ENCODE measurements at places on chromosomes 2 and 18.
A peak's percentile ranks its signal among the peaks of the same experiment; 100 is the strongest.

GRCh38 chr18:29874519-29875098, 1167.9 kb downstream of the DSC3 start:
- DNase-seq = no peak

DNA sequence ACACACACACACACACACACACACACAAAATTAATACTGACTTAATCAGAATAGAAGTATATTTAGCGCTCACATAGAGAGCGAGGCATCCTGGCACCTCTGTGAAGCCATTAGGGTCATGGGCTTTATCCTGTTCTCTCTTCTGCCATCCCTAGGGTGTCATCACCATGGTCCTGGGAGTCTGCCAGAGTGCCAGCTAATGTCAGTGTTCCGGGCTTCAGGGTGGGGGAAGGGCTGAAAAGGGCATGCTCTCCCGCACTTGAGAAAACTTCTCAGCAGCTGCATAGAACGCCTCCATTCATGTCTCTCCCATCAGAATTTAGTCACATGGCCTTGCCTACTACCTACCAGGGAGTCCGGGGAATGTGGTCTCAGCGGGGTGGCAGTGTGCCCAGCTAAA, 19.7 kb upstream of the DYNC2LI1 start:
- DNase-seq = no peak

DNA sequence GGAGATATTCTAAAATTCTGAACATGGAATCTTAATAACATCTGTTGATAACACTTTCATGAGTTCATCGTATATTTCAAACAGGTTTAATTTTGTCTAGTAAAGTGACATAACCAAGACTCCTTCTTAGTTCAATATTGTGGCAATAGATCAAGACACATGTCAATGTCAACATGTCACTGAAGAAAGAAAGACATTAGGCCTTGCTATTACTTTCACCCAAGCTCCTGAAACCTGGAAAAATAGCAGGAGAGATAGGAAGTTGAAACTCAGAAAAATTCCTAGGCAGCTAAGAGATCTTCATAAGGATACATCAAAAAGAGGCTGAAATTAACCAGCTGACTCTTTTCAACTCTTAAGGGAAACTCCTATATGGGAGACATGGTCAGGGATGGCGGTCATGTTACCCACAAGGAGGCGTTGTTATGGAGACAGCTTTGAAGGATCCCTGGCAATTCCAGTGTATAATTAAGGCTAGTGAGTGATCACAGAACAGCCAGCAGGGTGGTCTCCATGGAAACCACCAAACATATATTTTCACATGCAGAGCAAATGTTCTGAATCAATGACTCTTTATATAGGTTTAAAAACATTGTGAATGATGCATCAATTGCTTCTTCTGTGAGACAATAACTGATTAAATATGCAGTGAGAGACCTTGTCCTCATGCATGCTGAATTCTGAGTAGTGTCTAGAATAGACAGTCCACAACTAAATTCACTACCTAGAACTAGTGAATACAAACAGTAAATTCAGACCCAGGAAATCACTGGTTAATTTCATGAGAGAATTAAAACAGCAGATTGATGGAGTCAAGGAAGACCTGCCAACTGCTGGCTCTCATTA, 115.3 kb upstream of the RIOK3 start:
- DNase-seq = no peak

GRCh38 chr2:239224199-239224570, 176.6 kb downstream of the HDAC4 start:
- DNase-seq = no peak

DNA sequence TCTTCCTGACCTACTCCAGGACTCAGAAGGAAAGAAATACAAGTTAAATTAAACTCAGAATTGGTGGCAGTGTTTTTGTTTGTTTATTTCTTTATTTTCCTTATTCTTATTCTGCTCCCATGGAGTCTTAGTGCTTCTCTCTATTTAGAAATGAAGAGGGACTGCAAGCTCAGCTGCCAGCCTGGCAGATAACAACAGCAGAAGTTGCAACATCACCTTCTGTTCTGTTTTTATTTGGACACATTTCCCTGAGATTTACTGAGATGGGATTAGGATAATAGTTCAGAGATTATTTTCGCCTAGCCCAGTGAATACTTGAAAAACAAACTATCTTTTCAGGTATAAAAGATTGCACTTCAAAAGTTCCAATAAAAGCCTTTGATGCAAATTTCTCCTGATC, 70.4 kb upstream of the DTNA start:
- no peak for DNase-seq

GRCh38 chr18:22167471-22168241, 1.7 kb upstream of the GATA6 start:
- no peak for DNase-seq

DNA sequence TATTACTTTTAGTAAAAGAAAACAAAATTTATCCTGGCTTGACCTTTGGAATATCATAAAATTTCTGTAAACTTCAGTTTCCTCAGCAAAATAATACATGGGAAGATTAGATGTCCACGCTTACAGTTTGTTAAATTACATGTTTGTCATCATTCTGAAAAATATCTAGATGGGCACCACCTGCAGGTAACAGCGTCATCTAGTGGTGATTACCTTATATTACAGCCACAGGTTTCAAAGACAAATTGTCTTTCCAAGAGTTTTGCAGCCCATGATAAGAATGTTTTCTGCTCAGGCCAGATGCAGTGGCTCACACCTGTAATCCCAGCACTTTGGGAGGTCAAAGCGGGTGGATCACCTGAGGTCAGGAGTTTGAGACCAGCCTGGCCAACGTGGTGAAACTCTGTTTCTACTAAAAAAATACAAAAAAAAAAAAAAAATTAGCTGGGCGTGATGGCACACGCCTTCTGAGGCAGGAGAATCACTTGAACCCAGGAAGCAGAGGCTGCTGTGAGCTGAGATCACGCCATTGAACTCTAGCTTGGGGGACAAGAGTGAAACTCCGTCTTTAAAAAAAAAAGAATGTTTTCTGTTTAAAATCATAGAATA, 96.3 kb upstream of the RASGRP3 start:
- no peak for DNase-seq

DNA sequence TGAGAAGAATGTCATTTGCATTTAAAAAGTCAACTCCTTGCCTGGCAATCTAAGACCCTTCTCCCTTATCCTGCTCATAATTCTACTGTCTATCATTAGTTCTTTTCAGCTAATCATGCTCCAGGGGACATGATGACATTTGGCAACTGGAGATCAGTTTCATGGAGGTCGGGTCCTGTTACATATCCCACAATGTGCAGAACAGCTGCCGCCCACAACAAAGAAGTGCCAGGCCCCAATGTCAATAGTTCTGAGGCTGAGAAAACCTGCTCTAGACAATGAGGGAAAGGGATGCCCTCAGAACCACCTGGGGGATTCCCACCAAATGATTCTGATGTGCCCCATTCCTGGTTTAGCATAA, 53.4 kb upstream of the IL1RL1 start:
- no peak for DNase-seq

- DNase-seq = peak; percentile 17
Observed at GRCh38 chr2:24164416-24164973, 10.4 kb upstream of the FAM228A start.

DNA sequence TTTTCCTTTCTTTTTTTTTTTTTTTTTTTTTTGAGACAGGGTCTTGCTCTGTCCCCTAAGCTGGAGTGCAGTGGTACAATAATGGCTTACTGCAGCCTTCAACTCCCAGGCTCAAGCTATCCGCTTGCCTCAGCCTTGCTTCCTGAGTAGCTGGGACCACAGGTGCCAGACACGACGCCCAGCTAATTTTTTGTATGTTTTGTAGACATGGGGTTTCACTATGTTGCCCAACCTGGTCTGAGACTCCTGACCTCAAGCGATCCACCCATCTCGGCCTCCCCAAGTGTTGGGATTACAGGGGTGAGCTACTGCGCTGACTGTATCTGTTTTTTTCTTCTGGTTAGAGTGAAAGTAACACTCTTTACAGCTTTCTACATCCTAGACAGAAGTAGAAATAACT, 240.3 kb upstream of the FBXO11 start:
- no peak for DNase-seq

DNA sequence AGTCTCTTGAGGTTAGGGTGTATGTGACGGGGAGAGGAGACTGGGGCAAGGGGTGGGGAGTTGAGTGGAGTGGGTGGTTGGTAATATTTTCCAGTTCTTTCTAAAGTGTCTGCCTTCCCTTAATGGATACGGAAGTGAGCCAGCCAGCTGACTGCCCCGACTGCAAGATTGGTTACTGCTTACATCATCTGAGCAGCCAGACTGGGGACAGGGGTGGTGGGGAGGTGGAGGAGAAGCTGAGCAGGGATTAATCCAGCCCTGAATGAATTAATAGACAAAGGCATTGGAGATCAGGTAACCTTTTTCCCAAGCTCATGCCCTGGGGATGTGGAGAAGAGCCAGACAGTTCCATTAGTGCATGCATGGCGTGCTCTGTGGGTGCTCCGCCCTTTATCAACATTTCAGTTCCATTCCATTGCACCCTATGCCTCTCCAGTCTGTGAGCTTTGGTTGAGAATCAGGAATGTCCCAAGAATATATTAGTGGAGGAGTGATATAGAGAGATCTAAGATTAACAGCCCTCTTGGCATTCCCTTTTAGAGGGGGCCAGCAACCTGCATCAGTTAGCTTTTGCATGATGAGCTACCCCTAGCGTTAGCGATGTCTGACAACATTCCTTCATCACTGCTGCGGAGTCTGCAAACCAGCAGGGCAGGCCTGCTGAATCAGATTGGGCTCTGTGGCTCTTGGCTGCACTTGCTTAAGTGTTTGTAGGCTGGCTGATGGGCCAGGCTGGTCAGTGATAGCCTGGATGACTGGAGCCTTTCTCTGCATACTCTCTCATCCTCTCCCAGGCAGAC, 67.4 kb downstream of the TNP1 start:
- DNase-seq = no peak

DNA sequence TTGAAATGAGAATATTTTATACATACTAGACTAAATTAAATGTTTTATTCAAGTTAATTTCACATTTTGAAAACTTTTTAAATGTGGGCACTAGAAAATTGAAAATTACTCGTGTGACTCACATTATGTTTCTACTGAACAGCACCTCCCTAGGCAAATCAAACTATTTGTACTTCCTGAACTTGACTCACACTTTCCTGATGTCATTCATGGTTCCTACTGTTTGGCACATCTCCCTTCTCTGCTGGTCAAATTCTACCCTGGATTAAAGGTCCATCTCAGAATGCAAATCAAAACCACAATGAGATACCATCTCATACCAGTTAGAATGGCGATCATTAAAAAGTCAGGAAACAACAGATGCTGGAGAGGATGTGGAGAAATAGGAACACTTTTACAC, 16.7 kb downstream of the LHCGR start:
- no peak for DNase-seq

- no peak for DNase-seq
Observed at GRCh38 chr2:119114266-119114665, 44.3 kb downstream of the C1QL2 start.

DNA sequence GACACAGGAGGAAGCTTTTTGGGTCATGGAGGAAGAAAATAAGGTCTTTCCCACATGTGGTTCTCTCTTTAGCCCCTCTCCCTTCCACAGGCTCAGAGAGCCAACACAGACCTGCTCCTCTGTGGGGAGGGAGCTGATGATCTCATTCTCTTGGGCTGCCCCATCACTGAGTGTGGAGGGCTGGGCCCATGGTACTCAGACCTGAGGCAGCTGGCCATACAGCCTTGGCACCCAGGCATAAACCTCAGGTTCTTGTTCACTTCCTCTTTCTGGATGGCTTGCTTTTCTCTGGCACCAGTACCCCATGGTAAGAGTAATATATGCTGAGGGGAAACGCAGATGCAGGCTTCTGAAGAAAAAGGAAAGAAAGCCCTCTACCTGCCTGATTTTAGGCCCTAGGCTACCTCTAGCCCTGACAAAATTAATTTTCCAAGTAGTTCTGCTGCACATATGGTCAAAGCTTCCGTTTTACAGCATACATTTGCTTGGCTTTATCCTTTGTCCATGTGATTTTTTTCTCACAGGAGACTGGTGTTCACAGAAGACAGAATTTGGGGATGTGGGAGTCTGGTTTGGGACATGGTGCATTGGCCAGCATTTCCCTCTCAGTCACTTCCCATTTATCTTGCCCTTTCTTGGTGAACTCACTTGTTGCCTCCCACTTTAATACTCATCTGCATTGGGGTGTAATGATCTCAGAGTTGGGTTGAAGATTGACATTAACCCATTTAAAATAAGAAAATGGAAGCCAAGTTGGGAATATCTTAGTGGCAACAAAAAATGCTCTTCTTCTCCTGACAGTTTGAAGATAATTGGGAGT, 11.1 kb downstream of the DHRS9 start:
- no peak for DNase-seq

DNA sequence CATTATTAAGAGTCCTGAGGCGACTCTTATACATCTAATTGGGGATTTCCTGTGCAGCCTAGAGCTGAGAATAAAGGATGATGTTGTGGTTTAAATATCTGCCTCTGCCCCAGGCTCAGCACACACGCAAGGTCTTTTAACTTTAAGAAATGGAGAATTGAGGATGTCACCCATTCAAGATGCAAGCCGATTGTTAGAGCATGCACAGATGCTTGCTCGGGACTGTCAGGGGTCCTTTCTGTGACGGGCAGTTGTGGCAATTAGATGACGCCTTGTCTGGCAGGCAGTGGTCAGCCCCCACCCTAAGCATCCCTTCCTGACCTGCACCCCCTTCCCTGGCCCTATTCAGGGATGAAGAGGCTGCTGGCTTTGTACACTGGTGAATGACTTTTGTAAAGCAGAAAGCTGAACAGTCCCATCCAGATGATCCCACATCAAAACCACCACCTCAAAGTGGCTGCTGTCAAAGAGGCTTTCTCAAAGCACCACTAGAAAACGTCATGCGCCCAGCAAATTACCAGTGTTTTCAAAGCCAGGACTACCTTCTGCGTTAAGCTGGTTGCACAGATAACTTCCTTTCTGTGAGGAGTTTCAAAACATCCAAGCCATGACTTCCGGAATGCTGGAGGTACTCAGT, 23.7 kb downstream of the FAM178B start:
- DNase-seq = peak; percentile 54

- DNase-seq = no peak
Observed at GRCh38 chr2:8662239-8662879, 19.5 kb upstream of the ID2 start.

GRCh38 chr18:23143016-23143814, 7.9 kb downstream of the CABLES1 start:
- no peak for DNase-seq

DNA sequence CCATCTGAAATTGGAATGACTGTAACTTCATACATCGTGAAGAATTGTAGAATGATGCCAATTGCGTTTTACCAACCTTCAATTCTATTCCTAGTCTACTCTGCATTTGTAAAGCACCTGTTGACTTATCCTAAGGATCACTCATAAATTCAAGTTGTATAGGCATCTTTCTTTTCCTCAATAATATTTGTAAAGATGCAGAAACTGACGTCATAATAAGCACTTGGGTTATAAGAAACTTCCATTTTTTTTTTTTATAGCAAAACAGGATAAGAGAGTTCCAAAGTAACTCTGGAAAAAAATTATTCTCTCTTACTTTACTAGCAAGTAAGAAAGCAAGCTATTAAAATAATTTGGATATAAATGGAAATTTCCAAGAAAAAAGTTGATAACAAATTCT, 1377.4 kb upstream of the ACVR2A start:
- no peak for DNase-seq

- no peak for DNase-seq
Observed at GRCh38 chr2:61967262-61967661, 61.8 kb downstream of the COMMD1 start.
